ENCODE measurements at places on chromosomes 2 and 18. TPM values are rescaled to one million over a fixed set of nuclear protein-coding genes. Genes with fewer than 3 reads are reported as not detected.

Gene CXCR1
- not detected for total RNA-seq

Gene POTEE
- total RNA-seq = 0.50 TPM

DNA sequence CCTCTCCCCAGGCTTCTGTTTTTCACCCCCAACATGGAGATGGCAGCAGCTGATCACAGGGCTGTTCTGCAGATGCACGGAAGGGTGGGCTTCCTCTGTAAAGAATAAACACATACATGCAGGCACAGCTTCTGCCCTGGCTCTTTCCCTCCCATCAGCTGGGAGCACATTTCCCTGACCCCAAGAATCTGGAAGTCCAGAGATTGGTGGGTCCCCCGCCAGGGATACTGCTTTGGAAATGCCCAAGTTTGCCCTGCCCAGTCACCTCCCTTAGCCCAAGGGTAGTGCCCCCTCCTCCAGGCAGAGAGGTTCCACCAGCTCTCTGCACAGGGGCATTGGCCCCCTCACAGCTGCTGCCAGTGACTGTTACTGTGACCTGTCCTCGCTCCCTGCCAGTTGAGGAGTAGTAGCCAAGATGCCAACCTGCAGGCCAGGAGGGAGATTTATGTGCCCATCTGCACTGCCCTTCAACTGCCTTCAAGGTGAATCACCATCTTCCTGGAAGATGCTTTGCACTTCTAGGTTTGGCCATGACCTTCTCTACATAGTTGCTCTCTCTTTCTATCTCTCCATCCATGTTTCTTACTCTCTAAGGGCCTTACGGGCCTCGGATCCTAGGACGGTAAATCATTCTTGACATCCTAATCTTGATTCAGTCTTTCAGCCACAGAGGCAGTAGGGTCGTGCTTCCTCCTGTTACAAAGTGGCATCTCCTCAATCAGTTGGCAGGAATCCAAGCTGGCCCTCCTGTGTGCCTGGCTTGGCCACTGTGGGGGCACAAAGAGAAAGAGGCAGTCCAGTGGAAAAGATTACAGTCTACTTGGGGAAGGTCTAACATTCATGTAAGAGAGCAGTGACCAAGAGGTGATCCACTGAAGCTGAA is 121.8 kb downstream of the CTIF start:
- no peak overlapping the region for H3K27ac ChIP-seq
- no peaks in the 10 kb centered on the region for H3K4me1 ChIP-seq
- DNase-seq = no peak
- H3K36me3 ChIP-seq = no peaks in the 10 kb centered on the region
- peaks cover 3% of the 10 kb centered on the region for H3K27me3 ChIP-seq
- no peak overlapping the region for H3K4me3 ChIP-seq

DNA sequence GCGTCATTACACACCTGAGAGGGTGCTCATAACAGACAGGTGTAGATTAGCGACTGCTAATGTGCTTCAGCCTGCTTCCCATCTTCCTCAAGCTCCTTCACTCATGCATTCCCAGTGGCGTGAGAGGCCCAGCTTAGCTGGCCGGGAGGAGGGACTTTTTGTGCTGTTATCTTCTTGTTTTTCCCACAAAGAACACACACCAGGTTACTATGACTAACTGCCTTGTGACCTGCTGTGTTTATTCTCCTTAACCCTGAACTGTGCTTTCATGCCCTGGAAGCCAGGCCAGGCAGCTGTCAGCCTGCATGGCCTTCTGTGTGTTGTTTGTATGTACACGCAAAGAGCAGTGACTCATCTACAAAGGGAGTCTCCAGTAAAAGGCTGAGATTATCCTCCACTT is 143.8 kb downstream of the PIEZO2 start:
- no peak for DNase-seq
- H3K27ac ChIP-seq = no peak overlapping the region
- no peaks in the 10 kb centered on the region for H3K4me1 ChIP-seq
- H3K4me3 ChIP-seq = no peak overlapping the region

GRCh38 chr2:190802626-190803209 is 77.9 kb upstream of the GLS start:
- peaks cover 6% of the 10 kb centered on the region for H3K4me1 ChIP-seq
- no peaks in the 10 kb centered on the region for H3K27me3 ChIP-seq
- no peak overlapping the region for H3K4me3 ChIP-seq
- H3K36me3 ChIP-seq = no peaks in the 10 kb centered on the region

DNA sequence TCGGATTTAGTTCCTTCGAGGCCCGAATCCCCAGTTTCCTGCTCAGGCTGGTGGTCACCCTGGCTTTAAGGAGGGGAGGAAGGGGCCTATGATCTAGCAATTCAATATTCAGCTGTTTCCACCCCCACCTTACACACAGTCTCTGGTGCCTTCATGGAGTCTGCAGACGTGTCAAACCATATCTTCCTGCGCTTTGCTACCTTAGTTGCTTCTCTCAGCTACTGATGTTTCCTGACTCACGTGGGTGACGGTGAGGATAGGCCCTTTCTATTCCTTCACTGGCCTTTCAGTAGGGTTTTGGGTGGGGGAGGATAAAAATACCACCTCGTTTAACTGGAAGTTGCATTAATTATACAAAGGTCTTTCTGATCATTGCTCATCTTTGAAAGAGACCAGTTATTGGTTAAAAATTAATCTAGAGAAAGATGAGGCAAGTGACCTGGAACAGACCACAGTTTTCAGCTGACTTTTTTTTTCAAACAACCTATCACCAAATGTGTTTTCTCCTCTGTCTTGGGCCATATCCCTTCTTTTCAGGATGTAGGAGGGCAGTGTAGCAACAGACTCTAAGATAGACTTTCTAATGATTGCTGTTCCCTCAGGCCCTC is 49.7 kb downstream of the SH2D6 start:
- H3K4me1 ChIP-seq = no peaks in the 10 kb centered on the region
- no peak overlapping the region for H3K4me3 ChIP-seq
- no peak for DNase-seq
- no peaks in the 10 kb centered on the region for H3K27me3 ChIP-seq
- no peaks in the 10 kb centered on the region for H3K36me3 ChIP-seq

DNA sequence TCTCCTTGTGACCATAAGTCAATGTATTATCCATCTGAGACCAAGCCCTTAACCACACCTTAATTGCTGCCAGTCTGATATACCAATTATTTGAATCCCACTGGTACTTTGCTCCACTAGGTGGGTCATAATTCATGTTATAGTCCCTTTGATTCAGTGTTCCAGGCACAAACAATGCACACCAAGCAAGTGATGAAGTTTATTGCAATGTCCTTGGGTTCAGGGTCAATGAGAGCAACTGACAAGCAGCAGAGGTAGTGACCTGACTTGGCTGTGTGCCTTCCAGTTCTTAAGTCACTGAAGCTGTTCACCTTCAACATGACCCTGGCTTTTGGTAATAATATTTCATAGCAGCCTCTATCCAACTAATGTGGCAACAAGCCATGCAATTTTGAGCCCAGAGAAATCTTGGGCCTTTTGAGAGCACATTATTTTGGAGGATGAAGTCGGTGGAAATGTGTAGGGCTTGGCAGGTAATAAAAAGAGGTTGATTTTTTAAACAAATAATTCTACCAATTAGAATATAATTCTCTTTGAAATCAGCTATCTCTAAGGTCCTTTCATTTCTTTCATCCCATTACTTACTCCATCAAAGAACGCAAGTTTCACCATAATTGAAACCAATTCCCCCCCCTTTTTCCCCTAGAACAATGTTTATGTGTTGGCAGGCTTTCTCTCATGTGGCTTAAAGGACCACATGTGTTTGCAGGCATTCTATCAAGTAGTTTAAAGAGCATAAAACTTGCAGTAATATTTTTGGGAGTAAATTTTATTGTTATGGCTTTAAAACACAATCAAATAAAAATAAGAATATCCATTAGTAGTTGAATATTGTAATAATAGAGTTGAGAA is 3.1 kb upstream of the CPO start:
- H3K27me3 ChIP-seq = peaks cover 3% of the 10 kb centered on the region
- H3K36me3 ChIP-seq = no peaks in the 10 kb centered on the region
- no peak for DNase-seq

DNA sequence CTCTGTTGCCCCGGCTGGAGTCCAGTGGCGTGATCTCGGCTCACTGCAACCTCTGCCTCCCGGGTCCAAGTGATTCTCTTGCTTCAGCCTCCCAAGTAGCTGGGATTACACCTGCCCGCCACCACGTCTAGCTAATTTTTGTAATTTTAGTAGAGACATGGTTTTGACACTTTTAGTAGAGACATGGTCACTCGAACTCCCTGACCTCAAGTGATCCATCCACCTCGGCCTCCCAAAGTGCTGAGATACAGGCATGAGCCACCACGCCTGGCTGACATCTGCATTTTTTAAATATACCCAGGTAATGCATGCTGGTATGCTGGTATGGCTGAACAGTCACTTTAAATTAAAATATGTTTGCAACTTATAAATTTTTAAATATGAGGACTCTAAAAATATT is 91.9 kb downstream of the EPB41L3 start:
- DNase-seq = no peak
- peaks cover 16% of the 10 kb centered on the region for H3K4me1 ChIP-seq
- no peak overlapping the region for H3K27ac ChIP-seq
- no peaks in the 10 kb centered on the region for H3K27me3 ChIP-seq
- no peaks in the 10 kb centered on the region for H3K36me3 ChIP-seq

- no peak overlapping the region for H3K4me3 ChIP-seq
- H3K27ac ChIP-seq = no peak overlapping the region
- no peaks in the 10 kb centered on the region for H3K4me1 ChIP-seq
- no peaks in the 10 kb centered on the region for H3K27me3 ChIP-seq
Observed at GRCh38 chr18:51867767-51868166, 472.2 kb upstream of the DCC start.
